ENCODE measurements at places on chromosomes 16 and 17.

DNA sequence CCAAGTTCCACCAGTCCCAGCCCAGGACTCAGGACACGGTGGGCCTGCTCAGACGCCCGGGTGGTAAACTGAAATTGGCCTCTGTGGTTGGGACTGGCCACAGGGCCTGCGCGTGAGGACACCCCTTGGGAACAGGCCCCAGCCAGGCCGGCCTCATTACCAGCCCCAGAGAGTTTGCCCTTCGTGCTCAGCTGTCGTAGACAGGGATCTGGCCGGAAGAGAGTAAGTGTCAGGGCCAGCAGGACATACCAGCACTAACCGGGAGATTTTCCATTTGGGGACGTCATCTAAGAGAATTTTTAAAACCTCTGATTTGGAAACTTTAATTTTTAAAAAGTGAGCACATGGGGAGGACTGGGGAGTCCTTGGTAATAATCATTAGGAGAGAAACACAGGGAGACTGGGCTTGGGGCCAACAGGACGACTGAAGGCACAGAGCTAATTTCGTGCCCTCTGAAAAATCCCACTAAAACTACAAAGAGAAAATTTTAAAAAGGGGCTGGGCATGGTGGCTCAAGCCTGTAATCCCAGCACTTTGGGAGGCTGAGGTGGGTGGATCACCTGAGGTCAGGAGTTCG is 2.4 kb upstream of the RBFOX3 start:
- DNase-seq = no peak

DNA sequence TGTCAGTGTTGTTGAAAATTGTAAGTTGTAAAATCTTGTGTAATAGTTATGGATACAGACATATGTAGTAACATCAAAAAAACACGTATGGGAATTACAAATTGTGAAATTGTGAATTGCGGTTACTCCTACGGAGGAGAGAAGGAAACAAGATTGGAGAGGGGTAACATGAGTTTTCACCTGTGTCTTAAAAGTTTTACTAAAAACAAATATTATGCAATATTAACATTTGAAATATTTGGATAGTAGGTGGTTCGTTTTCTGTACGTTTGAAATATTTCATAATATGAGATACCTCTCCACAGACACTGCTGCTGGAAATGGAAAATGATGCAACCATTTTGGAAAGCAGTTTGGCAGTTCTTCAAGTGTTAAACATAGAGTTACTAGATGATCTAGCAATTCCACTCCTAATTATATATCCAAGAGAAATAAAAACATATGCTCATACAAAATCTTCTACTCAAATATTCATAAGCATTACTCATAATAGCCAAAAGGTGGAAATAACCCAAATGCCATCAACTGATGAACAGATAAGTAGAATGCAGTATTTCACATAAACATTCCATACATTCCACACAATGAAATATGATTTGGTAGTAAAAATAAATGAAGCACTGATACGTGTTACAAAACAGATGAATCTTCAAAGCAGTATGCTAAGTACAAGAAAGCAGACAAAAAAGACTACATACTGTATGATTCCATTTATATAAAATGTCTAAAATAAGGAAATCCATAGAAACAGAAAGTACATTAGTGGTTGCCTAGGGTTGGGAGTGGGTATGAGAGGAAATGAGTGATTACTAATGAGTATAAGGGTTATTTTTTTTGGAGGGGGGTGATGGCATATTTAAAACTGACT is 40.7 kb upstream of the ABCA10 start:
- DNase-seq = no peak

DNA sequence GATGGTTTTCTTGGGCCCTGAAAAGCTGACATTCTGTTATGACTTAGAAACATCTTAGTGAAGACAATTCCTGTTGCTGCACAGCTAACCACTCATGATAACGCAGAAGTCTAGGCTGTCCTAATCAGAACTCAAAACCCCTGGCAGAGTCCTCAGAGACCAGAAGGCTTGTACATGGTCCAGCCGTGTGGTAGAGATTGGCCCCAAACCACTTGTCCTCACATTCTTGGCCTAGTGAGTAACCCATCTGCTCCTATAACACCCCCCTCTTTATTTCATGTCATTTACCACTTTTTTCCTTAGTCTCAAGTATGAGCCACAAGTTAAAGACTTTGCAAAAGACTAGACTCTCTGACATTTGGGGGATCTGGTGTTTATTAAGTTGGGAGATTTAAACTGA is 116.5 kb upstream of the ADAMTS18 start:
- DNase-seq = no peak

DNA sequence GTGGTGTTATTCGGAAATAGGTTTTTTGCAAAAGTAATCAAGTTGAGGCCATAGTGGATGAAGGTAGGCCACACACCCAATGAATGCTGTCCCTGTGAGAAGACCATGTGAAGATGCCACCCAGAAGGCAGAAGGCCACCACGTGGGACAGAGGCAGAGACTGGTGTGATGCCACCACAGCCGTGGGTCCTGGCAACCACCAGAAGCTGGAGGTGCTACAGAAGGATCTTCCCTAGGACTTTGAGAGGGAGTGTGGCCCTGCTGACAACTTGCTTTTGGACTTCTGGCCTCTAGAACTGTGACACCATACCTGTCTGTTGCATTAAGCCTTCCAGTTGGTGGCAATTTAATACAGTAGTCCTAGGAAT is 49.3 kb downstream of the RMI2 start:
- no peak for DNase-seq

DNA sequence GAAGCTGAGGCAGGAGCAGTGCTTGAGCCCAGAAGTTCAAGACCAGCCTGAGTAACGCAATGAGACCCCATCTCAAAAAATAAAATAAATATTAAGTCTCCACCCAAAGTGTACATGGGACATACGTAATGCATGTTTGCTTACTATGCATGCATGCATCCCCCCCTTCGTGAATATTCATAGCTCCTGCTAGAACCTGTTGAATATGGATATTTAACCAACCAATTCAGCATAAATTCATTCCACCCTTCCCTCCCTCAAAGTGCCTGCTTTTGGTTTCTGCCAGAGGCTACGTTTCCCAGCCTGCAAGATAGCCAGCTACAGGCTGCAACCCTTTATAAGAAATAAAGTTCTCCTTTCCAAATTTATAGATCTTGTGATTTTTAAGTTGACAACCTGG is 12.9 kb upstream of the PSMD7 start:
- no peak for DNase-seq

GRCh38 chr16:12547608-12547922 is 256.1 kb downstream of the CPPED1 start:
- no peak for DNase-seq

DNA sequence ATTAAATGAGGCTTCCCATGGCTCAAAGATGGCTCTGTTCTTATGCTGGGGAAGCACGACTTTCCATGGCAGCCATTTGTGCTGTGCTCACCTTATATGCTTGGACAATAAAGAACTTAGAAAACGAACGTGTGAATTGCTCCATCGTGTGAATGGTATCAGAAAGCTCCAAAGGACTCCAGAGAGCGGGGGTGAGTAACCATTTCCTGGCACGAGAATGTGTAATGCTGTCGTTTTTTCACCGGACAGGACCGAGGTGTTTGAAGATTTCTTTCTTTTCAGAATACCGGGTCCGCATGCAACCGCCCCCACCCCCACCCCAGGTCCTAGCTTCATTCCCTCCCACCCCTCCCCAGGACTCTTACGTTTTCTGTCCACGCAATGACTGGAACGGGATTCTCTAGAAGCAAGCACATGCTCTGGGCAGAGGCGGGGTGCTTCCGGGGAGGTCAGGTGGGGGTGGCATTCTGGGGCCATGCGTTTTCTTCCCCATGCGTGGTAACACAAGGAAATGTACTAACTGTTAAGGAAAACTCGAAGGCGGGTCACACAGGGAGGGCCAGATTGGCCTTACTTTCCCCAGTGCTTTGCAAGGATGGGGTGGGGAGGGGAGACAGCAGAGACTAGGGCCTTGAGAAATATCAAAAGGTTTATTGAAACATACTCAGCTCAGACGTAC is 26.2 kb downstream of the GPRC5B start:
- no peak for DNase-seq

DNA sequence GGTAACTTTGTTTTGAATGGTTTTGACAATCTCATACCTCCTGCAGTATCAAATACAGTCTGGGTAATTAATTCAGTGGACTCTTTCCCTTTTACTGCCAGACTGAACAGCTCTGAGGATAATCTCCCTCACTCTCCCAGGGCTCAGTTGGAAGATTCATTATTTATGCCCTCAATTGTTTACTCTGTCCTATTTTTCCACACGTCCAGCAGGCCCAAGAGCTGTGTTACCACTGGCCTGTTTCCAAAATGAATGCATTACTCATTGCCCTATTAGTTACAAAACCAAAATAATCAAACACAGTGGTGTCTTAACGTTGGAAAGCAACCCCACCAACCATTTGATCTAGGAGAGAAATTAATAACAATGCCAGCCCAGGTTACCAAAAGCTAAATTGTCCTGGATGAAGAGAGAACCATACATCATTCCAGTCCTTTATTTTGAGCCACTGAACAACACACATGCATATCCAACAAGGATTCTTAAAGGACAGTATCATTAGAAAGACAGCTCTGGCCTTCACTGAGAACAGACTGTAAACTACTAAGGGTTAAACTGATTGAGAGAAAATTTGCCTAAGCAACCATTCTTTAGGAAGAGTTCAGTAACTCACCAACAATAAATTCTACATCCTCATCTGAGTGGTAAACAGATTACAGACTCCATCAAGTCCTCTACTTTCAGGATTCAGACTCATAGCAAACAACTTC is 34.5 kb downstream of the FAM222B start:
- DNase-seq = no peak

- no peak for DNase-seq
Measured at GRCh38 chr16:82192665-82193064, 22.6 kb upstream of the MPHOSPH6 start.

- no peak for DNase-seq
Measured at GRCh38 chr16:662095-662494, 5.8 kb upstream of the RHOT2 start.

GRCh38 chr17:81546906-81547613 is 5.1 kb downstream of the FAAP100 start:
- DNase-seq = no peak

GRCh38 chr16:23929856-23930255 is 94.1 kb downstream of the PRKCB start:
- no peak for DNase-seq

- DNase-seq = no peak
Measured at GRCh38 chr16:19228575-19228974, 57.0 kb upstream of the CLEC19A start.

- DNase-seq = no peak
Measured at GRCh38 chr16:84303023-84303422, 8.3 kb downstream of the WFDC1 start.

DNA sequence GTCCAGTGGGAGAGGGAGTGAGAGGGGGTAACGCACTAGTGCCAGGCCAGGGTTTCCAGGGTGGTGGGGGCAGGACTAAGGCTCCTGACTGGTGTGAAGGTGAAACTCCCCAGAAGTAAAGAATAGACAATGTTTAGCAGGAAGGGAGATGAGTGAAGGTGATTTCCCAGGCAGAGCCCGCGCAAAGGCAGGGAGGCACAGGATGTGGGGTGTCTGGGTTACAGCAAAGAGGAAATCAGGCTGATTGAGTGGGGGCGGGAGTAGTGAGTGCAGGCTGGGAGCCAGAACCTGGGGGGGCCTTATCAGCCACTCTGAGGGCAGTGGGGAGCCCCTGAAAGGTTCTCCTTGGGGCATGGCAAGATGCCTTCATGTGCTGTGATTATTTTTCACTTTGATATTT is 167.5 kb downstream of the UTP18 start:
- peak; percentile 51 for DNase-seq

DNA sequence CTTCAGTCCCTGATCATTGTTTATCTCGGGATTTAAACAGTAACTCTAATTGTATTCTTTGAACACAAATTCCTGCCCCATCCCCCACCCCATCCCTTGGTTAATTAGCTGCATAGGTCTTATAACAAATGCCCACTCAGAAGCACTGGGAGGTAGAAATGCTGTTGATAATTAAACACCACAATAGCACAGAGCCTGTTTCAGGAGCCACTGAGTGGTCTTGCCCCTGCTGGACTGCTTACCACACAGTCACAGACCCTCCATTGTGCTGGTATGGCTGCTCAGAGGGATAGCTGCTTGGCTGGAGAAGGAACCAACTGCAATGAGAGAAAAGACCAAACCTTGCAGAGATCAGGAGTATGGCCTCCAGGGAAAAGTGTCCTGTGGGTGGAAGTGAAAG is 214.1 kb downstream of the ANKFN1 start:
- no peak for DNase-seq

DNA sequence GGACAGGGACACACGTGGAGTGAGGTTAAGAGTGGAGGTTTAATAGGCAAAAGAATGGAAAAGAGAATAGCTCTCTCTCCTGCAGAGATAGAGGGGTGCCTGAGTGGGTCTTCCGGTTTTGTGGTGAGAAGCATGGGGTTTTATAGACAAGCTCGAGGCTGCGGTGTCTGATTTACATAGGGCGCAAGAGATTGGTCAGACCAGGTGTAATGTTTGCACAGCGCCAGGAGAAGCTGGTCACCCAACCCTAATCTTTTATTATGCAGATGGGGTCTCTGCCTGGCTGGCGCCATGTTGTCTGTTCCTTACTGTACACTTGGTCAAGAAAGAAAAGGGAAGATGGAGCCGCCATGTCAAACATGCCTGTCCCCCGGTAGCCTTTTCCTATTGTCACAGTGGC is 44.5 kb upstream of the MLYCD start:
- no peak for DNase-seq

DNA sequence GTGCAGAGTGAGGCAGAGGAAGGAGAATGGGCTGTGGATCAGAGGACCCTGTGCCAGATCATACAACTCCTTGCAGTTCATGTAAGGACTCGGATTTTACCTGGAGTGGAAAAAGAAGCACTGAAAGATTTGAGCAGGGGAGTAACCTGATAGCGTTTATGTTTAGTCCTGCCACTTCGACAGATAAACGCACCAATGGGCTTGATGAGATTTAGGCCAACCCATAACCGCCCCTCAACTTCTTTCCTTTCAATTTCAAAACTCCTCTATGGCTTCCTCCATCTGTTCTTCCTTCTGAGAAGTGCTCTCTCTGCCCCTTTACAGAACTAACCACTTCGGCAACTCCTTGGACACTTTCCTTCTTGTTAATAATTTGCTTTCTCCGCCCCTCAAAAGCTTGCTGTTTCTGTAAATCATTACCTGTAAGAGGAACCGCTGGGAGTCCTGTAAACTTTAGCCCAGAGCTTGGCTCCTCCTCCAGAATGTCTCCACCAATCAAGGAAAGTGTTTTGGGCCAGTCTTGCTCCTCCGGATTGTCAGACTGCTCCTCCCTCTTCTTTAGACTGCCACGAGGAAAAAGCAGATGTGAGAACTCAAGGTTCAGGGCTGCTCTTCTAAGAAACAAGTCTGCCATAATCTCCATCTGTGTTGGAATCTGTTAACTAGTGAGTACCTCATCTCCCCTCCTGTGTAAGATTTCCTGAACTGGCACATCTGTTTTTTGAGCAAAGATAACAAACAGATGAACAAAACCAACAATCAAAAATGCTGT is at the start of gene ACSM3:
TSS of gene ACSM3 (plus strand) at position 554 of the 772 bp plus-strand sequence. CDS start 6,021 bp downstream, outside the sequence.
- peak; percentile 51 for DNase-seq
